ENCODE measurements at places on chromosomes 7 and 10. TPM values are rescaled to one million over a fixed set of nuclear protein-coding genes. Genes with fewer than 3 reads are reported as not detected.

DNA sequence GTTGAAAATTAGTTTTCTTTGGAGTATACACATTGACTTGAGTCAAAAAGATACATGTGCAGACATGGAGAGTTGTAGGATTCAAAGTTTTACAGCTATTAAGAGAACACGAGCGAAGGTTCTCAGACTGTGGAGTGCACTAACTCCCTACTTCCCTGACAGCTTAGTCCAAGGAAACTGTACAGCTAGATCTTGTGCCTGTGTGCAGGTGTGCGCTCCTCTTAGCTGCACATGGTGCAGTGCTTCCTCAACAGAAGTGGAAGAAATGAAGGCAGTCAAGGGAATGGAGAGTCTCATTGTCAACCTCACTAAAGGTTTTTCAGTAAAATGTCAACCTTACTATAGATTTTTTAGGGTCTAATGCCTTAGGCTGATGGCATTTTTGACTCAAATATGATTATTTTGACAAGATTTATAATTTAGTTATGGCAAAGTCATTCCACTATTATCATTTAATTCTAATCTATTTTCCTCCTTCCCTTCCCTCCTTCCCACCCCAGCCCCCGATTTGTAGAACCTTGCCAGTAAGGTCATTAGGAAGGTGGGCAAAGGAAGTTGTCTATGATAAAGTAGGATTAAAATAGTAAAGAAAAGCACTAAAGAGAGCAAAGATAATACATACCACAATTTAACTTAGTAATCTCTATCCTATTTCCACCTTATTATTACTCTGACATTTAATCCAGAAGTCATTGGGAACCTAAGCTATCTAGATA, 13.6 kb downstream of the PDK4 start:
- peaks cover 26% of the 10 kb centered on the region for H3K36me3 ChIP-seq
- H3K4me1 ChIP-seq, result peaks cover 34% of the 10 kb centered on the region
- no peak for DNase-seq
- H3K27ac ChIP-seq, result no peak overlapping the region

- peaks cover 74% of the 10 kb centered on the region for H3K36me3 ChIP-seq
- no peak overlapping the region for H3K27ac ChIP-seq
- H3K27me3 ChIP-seq, result no peaks in the 10 kb centered on the region
- H3K4me1 ChIP-seq, result no peaks in the 10 kb centered on the region
Measured at GRCh38 chr10:348456-348855, 213.2 kb downstream of the ZMYND11 start.

- no peak for DNase-seq
- peaks cover 6% of the 10 kb centered on the region for H3K36me3 ChIP-seq
- H3K4me1 ChIP-seq, result no peaks in the 10 kb centered on the region
- H3K27me3 ChIP-seq, result no peaks in the 10 kb centered on the region
- H3K4me3 ChIP-seq, result no peak overlapping the region
Measured at GRCh38 chr7:141610671-141611070, 59.5 kb downstream of the AGK start.

DNA sequence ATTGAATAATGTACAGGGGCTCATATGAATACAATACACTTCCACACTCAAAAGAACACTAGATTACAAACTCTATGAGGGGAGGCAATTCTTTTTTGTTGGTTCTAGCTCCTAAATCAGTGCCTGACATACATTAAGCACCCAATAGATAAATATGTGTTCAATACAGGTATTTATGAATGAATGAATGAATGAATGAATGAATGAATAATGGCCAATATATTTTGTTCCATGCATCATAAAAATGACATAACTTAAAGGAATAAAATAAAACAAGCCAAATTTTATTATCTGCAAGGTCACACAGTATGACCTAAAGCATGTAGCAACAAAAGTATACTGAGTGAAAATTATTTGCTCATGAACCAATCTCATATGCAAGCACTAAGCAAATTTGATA, 168.9 kb downstream of the CACNA2D1 start:
- no peak overlapping the region for H3K27ac ChIP-seq
- DNase-seq, result no peak
- no peaks in the 10 kb centered on the region for H3K27me3 ChIP-seq

- H3K27ac ChIP-seq, result no peak overlapping the region
- H3K27me3 ChIP-seq, result no peaks in the 10 kb centered on the region
- no peak overlapping the region for H3K4me3 ChIP-seq
Measured at GRCh38 chr10:77139252-77140160, 498.1 kb downstream of the KCNMA1 start.

DNA sequence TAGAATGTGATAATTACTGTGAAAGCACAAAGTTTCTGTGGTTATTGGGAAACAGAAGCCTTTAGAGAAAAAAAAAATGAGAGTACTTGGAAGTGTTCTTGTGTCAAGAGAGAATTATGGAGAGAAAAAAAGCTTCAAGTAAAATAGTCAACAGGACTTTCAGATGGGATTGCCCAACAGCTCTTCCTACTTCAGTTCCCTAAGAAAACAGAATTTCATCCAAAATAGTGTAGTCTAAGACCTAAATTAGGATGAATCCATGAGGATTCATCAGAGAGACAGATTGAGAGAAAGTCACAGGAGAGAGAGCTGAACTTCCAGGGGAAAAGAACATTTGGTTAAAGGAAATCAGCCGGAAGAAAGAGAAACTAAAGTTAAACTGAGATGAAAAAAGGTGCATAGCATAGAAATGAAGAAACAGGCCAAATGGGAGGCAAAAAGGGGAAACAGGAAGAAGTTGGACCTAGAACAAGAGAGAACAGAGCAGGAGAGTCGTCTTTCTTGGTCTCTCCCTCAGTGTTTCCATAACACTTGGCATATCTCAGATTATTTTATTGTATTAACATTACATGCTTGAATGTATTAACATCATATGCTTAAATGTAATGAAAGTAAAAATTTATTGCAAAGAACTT, 2.5 kb downstream of the SCIN start:
- DNase-seq, result no peak
- H3K27ac ChIP-seq, result no peak overlapping the region
- no peaks in the 10 kb centered on the region for H3K36me3 ChIP-seq
- H3K27me3 ChIP-seq, result no peaks in the 10 kb centered on the region

DNA sequence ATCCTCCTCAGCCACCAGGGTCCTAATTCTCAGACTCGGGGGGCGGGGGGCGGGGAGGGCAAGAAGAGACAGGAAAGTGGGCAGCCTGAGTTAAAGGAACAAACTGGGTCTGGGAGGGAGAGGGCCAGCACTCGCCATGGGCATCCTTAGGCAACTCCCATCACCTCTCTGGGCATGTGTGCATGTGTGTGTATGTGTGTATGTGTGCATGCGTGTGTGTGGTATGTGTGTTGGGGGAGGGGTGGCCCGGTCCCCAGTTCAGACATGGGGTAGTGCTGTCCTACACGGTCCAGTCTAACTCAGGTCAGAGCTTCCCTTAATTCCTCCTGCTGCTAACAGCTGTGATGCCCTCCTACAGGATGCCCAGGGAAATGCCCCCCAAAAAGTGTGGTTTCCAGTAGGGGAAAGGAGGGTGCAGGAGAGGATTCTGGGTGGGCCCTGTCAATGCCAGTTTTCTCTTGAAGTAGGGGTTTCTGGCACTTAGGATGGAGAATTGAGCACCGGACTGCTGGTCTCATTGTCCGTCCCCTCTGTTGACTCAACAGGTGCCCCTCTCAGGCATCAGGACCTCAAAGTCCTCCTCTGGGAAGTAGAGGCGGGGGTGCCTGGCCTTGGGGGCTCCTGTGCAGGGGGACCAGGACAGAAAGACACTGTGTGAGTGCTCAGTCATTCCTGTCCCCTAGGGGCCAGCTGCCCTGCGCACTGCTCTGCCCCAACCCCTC, 15.1 kb upstream of the ZMIZ1 start:
- H3K4me3 ChIP-seq, result no peak overlapping the region
- no peak for DNase-seq
- no peaks in the 10 kb centered on the region for H3K36me3 ChIP-seq
- H3K27ac ChIP-seq, result peak overlapping the region; percentile 79

GRCh38 chr10:33632432-33632831, 298.0 kb upstream of the NRP1 start:
- H3K36me3 ChIP-seq, result no peaks in the 10 kb centered on the region
- no peak overlapping the region for H3K27ac ChIP-seq
- H3K27me3 ChIP-seq, result no peaks in the 10 kb centered on the region
- no peaks in the 10 kb centered on the region for H3K4me1 ChIP-seq
- DNase-seq, result no peak

DNA sequence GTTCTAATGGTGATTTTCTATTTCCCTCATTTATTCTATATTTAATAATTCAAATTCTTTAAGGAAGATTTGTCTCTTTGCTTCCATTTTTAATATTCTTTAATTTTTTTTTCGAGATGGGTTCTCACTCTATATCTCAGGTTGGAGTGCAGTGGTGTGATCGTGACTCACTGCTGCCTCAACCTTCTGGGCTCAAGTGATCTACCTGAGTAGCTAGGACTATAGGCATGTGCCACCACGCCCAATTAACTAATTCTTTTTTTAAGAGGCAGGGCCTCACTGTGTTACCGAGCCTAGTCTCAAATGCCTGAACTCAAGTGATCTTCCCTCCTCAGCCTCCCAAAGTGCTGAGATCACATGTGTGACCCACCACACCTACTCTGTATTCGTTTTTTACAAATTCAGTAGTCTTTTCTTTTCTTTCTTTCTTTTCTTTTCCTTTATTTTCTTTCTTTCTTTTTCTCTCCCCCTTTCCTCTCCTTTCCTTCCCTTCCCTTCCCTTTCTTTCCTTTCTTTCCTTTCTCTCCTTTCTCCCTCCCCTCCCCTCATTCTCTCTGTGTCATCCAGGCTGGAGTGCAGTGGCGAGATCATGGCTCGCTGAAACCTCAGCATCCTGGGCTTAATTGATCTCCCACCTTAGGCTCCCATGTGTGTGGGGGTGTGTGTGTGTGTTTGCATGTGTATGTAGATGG, 323.1 kb downstream of the ADK start:
- DNase-seq, result no peak
- H3K27me3 ChIP-seq, result no peaks in the 10 kb centered on the region
- no peak overlapping the region for H3K4me3 ChIP-seq
- no peak overlapping the region for H3K27ac ChIP-seq
- H3K4me1 ChIP-seq, result no peaks in the 10 kb centered on the region
- H3K36me3 ChIP-seq, result no peaks in the 10 kb centered on the region

DNA sequence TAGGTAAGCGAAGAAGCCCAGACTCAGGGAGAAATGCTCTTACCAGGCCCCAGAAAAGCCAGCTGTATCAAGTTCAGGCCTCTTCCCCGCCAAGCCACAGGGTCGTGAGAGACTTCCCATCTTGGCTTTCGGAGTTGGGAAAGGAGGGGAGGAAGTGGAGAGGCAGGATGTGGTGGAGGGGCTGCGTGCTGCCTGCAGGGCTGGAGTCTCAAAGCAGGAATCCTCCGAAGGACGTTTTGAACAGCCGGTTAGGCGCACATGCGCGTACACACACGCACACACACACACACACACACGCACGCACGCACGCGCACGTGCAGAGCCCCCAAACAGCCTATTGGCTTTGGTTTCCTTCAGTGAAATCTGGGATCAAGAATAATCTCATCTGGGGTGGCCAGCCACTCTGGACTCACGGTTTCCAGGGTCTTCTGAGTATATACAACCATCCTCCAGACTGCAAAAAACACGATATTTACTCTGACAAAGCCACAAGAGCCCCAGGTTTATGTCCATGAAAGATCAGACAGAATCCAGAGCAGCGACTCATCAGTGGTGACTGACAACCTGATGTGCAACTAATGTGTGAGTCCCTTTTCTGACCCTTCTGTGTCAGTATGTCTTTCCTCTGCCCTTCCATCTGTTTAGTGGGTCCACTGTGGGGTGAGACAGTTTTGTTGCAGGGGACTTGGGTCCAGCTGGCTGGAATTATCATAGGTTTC, 115.0 kb upstream of the ZNF438 start:
- DNase-seq, result peak; percentile 88
- H3K27me3 ChIP-seq, result no peaks in the 10 kb centered on the region
- H3K4me1 ChIP-seq, result no peaks in the 10 kb centered on the region
- peak overlapping the region; percentile 22 for H3K27ac ChIP-seq

- peaks cover 69% of the 10 kb centered on the region for H3K4me1 ChIP-seq
- H3K4me3 ChIP-seq, result no peak overlapping the region
- no peaks in the 10 kb centered on the region for H3K36me3 ChIP-seq
- no peaks in the 10 kb centered on the region for H3K27me3 ChIP-seq
- no peak for DNase-seq
Measured at GRCh38 chr10:22677333-22677732, 37.0 kb downstream of the PIP4K2A start.

GRCh38 chr7:20114468-20114867, 102.7 kb downstream of the MACC1 start:
- no peak overlapping the region for H3K4me3 ChIP-seq
- no peak overlapping the region for H3K27ac ChIP-seq
- no peak for DNase-seq
- no peaks in the 10 kb centered on the region for H3K36me3 ChIP-seq
- no peaks in the 10 kb centered on the region for H3K4me1 ChIP-seq

DNA sequence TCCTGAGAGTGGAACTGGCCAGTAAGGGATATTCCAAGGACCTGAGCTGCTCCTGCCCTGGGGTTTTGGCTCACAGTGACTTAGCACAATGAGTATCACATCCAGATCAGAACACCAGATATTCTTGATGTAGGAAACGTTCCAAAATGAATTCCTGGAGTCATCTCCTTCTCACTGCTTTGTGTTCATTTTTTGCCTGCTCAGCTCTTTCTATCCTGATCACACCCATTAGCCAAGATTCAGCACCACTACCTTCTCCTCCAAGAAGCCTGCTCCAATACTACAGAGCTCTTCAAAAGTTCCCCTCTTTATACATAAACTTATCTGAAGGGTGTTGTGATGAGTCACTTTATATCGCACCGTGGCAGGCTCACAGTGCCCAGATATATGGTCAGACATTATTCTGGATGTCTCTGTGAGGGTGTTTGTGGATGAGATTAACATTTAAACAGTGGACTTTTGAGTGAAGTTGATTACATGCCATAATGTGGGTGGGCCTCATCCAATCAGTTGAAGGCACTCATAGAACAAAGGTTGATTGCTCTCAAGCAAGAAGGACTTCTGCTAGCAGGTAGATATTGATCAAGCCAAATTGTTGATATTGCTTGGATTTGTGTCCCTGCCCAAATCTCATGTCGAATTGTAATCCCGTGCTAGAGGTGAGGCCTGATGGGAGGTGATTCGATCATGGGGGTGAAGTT, 1155.2 kb upstream of the AUTS2 start:
- no peaks in the 10 kb centered on the region for H3K36me3 ChIP-seq
- no peaks in the 10 kb centered on the region for H3K4me1 ChIP-seq
- H3K27me3 ChIP-seq, result no peaks in the 10 kb centered on the region
- H3K4me3 ChIP-seq, result no peak overlapping the region
- H3K27ac ChIP-seq, result no peak overlapping the region
- no peak for DNase-seq

GRCh38 chr10:80296942-80297341, 7.5 kb upstream of the MAT1A start:
- no peak overlapping the region for H3K4me3 ChIP-seq
- no peaks in the 10 kb centered on the region for H3K27me3 ChIP-seq
- no peak overlapping the region for H3K27ac ChIP-seq
- no peak for DNase-seq
- H3K36me3 ChIP-seq, result no peaks in the 10 kb centered on the region

DNA sequence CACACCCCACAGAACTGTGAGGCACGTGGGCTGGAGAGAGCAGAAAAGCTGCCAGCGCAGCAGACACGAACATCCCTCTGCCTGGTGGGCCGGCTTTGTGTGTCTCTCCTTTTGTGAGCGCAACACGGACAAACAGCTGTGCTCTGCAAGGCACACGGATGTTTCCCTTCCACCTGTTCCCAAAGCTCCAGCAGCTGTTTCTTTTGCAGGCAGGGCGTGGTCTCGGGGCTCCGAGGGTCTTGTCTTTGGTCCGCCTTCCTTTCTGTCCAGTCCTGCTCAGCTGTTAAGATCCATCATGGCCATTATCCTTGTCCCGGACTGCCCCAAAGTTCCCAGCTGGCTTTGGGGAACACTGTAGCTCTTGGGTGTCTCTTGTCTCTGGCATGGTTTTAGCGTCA, 32.7 kb upstream of the SH2B2 start:
- no peak for DNase-seq
- no peaks in the 10 kb centered on the region for H3K27me3 ChIP-seq
- H3K27ac ChIP-seq, result no peak overlapping the region
- no peak overlapping the region for H3K4me3 ChIP-seq

The OLAH gene
- not detected for total RNA-seq

The RNF133 gene
- 2.3 TPM for total RNA-seq

The MRC1 gene
- 19.1 TPM for total RNA-seq
